CD4-positive, alpha-beta T cell treated with Interleukin-6 at 100 ng/mL for 8 hours (primary cell): ENCODE measurements at places on chromosomes 6 and 20.

- no peak for DNase-seq
Observed at GRCh38 chr6:137495703-137496336, 1.6 kb upstream of the OLIG3 start.

GRCh38 chr20:43744966-43745730 lies 18.3 kb upstream of the GTSF1L start:
- no peak for DNase-seq

GRCh38 chr6:111150577-111150976 lies 63.3 kb downstream of the SLC16A10 start:
- no peak for DNase-seq

GRCh38 chr6:139881728-139882211 lies 507.3 kb upstream of the CITED2 start:
- no peak for DNase-seq

GRCh38 chr6:14682812-14683211 lies 563.1 kb upstream of the JARID2 start:
- no peak for DNase-seq
